Activated CD4-positive, CD25-positive, alpha-beta regulatory T cell (primary cell): ENCODE measurements at places on chromosomes 6 and 20.
A peak's percentile ranks its signal among the peaks of the same experiment; 100 is the strongest.

- no peak for DNase-seq
Observed at GRCh38 chr20:910870-911770, 5.0 kb downstream of the ANGPT4 start.

DNA sequence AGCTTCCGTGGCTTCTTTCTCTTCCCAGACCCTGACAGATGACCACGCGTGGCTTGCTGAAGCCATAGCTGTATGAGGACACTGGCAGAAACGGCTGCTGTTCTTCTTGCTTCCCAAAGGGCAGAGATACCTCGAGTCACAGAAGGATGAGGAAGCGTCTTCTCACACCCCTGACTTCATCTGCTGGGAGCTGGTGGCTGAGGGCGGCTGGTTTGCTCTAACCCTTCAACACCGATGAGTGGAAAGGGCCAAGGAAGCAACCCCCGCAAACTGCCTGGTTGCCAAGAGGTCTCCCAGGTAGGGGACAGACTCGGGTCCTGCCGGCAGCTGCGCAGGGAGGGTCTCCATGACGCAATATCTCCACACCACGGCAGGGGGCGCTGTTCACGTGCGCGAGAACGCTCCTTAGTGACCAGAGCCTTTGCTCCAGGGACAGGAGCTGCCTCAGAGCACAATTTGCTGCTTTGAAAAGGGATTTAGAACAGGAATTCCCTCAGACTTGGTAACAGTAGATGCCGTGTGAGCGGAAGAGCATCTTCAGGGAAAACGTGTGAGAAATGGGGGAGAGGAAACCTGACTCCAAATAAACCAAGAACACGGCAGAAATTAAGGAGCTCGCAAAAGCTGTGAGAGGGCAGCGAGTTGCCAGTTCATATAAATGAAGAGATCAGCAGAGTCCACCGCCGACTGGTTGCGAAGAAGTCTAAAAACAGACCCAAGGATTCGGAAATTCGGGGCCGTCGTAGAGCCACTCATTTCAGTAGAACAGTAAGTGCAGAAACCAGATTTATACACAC lies 80.2 kb downstream of the ERMARD start:
- DNase-seq = peak; percentile 46

GRCh38 chr6:39124114-39124513 lies 9.1 kb upstream of the SAYSD1 start:
- DNase-seq = no peak

GRCh38 chr20:35145141-35145564 lies 2.0 kb downstream of the EDEM2 start:
- no peak for DNase-seq

- no peak for DNase-seq
Observed at GRCh38 chr6:67683960-67684359, 951.1 kb upstream of the ADGRB3 start.

- DNase-seq = no peak
Observed at GRCh38 chr6:116268589-116269293, 11.0 kb downstream of the TSPYL1 start.

DNA sequence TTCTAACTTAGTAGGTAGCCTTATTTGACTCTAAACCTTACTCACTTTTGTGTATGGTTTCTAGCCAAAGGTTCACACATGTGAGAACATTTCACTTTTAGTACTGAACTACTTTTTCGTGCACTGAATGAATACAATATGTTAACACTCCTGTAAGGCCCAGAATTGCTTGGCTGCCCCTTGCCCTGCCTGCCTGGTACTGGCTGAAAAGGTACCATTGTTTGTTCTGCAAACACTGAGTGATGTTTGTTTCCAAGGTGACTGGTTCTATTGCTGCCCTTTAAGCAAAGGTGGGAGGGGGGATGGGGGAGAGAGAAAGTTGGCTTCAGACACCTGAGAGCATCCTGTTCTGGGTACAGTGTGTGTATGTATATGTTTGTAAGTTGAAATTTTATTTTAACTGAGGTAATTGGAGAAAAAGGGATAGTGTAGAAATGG lies 31.2 kb downstream of the RREB1 start:
- DNase-seq = no peak

DNA sequence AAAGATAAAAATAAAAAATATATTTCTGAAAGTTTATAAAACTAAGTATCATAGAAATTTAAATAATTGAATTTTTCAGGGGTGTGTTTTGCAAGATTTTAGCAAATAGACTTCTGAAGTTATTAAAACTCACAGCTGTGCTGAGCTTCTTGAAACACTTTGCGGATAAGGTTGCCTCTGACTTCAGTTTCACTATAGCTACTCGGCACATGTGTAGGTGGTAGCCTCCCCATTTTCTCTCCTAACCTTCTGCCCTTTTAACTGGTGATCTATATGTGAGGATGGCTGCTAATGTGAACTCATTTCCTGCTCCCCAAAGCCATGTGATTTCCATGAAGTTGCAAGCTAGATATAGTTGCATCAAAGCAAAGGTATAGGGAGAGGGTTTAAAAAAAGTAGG lies 129.3 kb upstream of the STMND1 start:
- DNase-seq = no peak

DNA sequence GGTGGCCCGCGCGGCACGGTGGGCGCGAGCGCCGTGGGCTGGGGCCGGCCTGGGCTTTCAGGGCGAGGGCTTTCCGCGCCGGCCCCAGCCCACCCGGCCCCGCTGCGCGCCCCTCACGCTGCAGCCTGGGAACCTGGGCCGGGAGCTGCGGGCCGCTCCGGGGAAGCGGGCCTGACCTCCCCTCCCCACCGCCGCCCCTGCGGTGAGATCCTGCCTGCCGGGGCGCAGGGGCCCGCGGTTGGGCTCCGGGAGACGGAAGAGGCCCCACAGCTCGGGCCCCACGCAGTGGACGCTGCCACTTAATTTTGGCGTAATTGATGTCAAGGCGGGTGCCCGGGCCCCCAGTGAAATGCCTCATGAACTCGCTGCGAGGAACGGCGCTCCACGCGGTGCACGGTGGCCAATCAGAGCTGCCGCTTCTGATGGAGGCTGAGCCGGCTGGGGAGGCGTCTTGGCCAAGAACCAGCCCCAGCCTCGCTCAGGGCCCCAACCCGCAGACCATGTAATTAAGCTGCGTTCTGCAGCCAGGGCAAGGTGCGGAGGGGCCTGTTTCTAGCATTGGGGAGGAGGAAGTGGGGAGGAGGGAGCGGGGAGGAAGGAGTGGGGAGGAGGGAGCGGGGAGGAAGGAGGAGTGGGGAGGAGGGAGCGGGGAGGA lies 96.1 kb upstream of the BHLHE23 start:
- peak; percentile 36 for DNase-seq
